Testis (tissue), 5 donors: ENCODE measurements at places on chromosomes 12 and 14.
A peak's percentile ranks its signal among the peaks of the same experiment; 100 is the strongest.

GRCh38 chr14:102279688-102280348 lies 25.1 kb downstream of the MOK start:
- no peak for DNase-seq

DNA sequence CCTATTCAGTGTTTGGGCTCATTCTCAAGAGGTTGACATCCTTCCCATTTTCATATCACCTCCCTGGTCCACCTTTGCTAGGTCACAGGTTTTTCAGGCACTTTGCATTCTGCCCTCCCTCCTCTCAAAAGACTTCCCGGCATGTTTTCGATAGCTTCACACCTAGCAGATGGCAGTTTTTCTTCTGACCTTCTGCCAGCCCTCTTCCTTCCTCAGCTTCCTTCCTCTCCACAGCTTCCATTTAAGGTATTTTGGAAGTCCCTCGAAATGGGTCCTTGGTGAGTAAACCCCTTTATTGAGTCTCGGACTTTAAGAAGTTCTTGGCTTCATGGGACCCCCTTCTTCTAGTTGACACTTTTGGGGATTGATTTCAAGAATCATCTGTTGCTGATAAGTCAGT lies 358.0 kb downstream of the RGS6 start:
- DNase-seq = no peak

GRCh38 chr12:69509904-69510827 lies 40.0 kb downstream of the FRS2 start:
- DNase-seq = peak; percentile 69

DNA sequence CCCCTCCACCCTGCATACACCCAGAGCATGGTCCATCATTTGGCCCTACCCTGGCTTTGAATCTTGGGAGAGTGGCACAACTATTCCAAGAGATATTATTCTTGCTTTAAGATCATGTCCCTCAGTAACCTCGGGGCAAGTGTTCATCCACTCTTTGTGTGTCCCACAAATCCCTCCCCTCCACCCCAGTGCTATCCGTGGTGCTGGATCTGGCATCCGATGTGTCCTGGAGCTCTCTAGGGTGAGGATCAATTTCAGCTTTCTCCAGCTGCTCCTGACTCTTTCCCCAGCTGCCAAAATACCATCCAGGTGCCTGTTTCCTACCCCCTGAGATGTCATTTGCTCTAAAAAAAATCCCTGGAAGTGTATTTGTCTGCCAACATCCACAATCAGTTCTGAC lies 64.8 kb upstream of the CMKLR1 start:
- DNase-seq = no peak

DNA sequence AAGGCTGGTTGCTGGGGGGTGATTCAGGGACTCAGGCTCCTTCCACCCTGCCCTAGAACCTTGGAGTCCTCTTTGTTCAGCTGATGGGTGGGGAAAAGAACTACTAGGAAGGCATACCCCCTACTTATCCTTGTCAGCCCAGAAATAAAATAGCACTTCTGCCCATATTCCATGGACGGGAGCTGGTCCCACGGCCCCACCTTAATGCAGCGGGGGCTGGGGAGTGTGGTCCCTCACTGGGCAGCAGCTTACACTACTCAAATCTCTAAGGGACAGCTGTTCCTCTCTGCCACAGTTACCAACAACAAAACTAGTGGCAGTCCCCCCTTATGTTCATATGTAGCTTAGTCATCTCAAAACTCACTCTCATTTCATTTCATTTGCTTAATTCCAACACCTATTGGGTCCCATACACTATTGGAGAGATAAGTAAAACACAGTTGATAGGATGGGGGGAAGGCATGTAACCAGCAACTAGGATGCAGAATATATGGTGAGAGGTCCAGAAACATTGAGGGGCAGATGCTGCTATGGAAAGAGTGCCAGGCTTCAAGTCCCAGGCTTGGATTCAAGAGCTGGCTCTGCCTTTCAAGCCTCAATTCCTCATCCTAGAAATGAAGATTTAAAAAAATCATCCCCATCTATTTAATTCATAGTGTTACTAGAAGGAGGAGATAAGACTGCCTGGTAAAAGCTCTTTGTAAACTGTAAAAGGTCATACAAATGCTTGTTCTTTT lies 83.7 kb upstream of the RIC8B start:
- DNase-seq = no peak

DNA sequence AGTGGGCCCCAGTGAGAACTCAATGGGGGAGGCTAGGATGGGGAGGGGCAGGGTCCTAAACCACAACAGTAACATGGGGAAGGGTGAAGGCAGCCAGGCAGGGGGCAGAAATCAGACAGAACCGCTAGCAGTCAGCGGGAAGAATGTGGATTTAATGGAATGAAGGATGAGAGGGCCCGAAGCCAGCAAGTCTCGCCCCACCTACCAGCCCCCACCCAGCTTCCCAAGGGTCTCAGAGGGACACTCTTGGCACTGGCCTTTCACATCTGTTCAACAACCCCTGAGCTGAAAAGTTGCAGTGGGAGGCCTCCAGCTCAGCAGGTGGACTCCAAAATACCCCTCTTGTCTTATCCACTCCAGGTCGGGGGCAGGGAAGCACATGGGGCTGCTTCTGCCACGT lies 6.5 kb upstream of the SLC6A12 start:
- no peak for DNase-seq

GRCh38 chr12:18415227-18415626 lies 153.9 kb downstream of the PIK3C2G start:
- DNase-seq = no peak

- no peak for DNase-seq
Measured at GRCh38 chr14:35766700-35767082, 42.4 kb downstream of the RALGAPA1 start.

- peak; percentile 28 for DNase-seq
Measured at GRCh38 chr12:56724701-56724971, 463 bp downstream of the NACA start.

DNA sequence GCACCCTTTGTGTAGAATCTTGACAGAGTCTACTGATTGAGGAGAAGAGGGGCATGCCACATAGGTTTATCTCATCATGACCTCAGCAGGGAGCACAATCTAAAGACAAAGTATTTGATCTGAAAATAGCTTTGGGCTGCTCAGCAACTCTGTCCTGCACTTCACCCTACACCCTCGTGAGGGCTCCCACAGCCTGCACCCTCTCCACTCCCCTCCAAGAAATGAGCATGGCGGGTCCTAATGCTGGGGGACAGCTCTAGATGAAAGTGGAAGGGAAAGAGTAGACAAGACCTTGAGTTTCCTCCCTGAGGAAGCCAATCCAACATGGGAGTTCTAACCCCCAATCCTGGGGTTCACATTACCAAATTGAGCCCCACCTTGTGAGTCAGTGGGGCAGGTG lies 10.7 kb upstream of the KRT5 start:
- DNase-seq = no peak

DNA sequence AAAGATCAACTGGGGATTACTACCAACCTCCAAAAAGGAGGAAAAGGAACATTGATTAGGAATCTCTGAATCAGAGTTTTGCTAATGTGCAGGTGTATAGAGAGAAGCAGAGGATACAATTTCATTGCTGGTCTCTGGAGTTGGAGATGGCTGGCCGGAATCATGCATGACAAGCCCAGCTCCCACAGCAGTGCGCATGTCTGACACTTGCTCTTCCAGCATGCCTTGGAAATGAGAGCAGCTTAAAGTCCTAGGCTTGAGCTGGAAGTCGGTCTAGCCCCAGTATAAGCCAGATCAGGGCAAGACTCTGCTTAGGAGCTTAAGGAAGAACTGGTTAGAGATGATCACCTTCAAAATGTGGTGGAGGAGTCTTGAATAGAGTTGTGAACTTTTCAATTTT lies 742.8 kb downstream of the DIO2 start:
- no peak for DNase-seq

DNA sequence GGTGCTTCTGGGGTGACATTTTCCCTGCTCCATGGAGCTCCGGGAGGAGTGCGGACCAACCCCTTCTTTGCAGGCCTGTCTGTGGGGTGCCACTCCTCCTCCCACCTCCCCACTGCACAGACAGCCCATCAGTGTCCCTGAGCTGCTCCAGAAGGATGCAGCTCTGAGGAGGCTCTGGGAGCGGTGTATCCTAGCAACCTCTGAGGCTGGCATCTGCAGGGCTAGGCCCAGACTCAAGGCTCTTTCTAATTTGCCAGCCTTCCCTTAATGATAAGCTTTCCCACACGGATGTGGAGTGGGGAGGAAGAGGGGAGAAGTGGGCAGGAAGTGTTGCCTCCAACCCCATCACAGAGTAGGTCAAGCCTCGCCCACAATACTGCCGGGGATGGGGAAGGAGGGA lies 59.7 kb downstream of the CALM1 start:
- DNase-seq = no peak

- DNase-seq = no peak
Measured at GRCh38 chr12:124273630-124274029, 21.3 kb upstream of the RFLNA start.

DNA sequence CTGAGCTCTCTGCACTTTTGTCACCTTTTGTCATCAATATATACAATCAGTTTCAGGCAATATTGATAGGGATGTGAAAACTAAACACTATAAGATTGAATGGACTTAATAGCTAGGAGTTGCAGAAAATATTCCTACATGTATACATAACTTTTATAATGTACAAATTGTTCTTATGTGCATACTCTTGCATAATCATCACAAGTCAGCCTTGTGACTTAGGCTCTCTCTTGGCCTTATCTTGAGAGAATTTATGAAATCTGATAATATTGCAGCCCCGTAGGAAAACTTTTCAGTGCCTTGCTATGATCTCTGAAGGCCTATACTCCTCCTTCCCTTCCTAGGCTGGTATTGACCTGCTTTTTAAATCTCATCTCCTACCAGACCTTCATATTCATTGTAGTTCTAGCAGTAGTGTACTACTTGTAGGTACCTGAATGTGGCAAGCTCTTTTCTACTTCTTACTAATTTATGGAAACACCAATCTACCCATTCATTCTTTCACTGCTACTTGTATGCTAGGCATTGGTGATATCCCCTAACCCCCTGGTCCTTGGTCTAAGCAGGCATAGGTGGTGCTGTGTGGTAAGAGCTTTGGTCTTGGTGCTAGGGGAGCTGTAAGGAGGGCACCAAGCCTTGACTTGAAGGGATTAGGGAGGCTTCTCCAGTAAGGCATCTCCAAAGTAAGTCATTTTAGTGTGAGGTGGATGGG lies 100.0 kb downstream of the PRKCH start:
- DNase-seq = no peak

DNA sequence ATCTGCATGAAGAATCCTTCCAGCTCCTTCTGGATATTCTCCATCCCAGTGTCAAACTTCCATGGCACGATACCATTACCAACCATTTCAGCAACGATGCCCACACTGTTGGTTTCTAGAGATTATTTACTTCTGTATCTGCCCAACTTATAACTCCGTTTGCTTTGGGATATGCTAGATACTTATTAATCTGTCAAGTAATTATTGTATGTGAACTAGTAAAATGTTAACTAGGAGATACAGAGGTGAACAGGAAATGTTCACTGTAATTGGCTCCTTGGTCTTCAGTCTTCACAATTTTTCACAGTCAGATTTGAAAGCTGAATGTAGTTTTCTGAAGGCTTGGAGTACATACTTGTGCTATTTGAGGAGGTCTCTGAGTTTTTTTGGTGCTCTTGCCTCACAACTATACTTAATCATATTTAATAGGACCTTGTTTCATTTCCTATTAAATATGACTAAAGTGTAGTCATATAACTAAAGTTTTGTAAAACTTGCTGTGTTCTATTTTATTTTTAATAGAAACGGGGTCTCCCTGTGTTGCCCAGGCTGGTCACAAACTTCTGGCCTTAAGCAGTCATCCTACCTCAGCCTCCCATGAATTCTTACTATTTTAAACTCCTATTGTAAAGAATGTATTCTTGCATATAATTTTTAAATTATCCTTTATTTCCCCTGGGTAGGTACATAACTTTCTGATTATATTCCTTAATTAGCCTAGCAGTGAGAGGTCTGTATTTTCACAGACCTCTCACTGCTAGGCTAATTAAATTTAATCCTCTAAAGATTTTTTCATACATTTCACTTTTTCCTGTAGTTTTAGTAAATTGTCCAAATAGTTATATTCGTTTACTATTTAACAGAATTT lies 79.7 kb downstream of the FGD4 start:
- DNase-seq = no peak

DNA sequence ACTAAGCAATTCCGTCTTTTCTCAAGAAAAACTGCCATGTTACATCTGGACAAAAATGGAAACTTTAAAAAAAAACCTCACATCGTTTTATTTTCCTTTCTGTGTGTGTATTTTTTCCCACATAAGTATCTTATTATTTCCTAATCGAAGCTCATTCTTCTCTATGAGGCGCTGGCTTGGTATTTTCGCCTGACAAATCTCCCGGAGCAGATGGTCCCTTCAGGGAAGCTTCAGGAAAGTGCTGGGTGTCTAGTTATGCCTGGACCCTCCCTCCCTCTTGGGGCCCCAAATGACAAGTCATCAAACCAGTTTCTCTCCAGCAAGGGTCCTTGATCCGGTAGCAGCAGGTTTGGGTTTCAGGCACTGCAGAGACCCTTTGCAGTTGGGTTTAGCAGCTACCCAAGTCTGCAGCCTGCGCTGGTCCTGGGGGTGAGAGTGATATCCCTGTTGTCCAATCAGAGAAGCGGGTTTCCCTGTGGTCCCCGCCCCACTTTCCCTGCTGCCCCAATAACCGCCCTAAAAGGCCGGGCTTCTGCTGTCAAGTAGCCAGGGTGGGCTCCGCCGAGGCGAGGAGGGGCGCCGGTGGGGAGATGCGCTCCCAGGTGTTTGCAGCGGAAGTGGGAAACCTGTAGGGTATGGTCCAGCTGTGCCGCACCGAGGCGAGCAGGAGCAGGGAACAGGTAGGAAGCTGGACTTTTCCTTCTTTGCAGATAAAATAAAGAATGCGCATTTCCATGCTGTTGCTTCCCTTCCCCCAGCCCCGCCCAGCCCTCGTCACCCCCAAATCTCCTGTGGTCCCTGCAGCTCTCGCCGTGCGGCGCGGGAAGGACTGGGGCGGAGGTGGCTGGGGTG lies at the start of gene CNTN1:
Gene CNTN1 (plus strand): TSS at position 527 of the 852 bp plus-strand sequence.
- DNase-seq = peak; percentile 92

- DNase-seq = no peak
Measured at GRCh38 chr14:104680056-104680805, 9.2 kb upstream of the INF2 start.

- DNase-seq = no peak
Measured at GRCh38 chr14:56147986-56148901, 30.0 kb downstream of the PELI2 start.

DNA sequence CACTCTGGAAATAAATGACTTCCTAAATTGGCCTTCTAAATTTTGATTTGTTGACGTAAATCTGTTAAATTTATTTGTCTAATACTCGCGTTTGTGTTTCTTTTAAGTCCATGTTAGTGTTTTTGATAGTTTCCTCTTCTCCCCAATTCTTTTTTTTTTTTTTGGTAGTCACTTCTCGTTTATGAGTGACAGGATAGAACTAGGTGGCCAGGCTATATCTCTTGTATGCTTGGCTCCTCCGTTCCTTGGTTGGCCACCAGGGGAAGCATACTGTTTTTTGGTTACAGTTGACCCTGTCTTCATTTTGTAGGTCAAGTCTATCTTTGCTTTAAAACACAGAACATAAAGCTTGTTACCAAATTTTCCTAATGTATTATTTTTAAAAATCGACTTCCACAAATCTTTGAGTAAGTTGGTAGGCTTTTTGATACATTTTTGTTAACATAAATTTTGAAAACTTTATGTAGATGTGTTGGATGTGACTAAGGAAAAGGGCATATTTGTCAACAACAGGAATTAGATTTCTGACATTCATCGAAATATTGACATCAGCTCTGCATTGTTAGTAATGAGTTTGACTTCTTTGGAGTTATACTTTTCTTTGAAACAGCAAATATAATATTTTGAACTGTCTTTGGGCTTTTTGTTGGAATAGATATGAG lies 2.2 kb downstream of the RCOR1 start:
- DNase-seq = peak; percentile 81

- DNase-seq = no peak
Measured at GRCh38 chr12:20800160-20800559, 10.3 kb upstream of the SLCO1B3 start.

- DNase-seq = no peak
Measured at GRCh38 chr12:22874151-22874550, 249.2 kb downstream of the ETNK1 start.
